T-helper 17 cell (primary cell): ENCODE measurements at places on chromosomes 6 and 20. TPM values are rescaled to one million over a fixed set of nuclear protein-coding genes. Genes with fewer than 3 reads are reported as not detected.

BPIFB1 gene
- not detected for total RNA-seq

MCHR2 gene
- total RNA-seq: not detected

LINC00237 gene
- total RNA-seq: not detected

TMEM244 gene
- 1.2 TPM for total RNA-seq

RIPOR2 gene
- 296 TPM for total RNA-seq

CFB gene
- not detected for total RNA-seq

SSTR4 gene
- total RNA-seq: not detected
